NCI-H1417 (cell line): ENCODE measurements at places on chromosomes 13 and 19.

GRCh38 chr19:45455707-45456499 lies 11.9 kb upstream of the FOSB start:
- no peak for DNase-seq

DNA sequence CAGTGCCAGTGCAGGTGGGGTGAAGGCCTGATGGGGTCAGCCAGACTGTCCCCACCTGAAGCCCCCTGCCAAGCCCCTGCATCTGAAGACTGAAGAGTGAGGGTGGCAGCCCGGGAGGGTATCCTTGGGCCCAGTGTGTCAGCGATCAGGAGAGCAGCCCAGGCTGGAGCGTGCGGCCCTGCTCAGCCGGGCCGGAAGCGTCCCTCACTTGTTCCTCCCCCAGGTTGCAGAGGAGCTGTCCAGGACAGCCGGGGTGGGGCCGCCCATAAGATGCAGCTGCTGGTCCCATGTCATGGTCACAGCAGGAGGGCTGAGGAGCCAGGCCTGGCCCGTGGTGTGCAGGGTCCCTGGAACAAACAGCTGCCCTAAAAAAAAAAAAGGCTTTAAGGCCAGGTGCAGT lies 55.4 kb downstream of the KDM4B start:
- DNase-seq: no peak

GRCh38 chr13:103022336-103022735 lies 43.9 kb downstream of the SLC10A2 start:
- no peak for DNase-seq

DNA sequence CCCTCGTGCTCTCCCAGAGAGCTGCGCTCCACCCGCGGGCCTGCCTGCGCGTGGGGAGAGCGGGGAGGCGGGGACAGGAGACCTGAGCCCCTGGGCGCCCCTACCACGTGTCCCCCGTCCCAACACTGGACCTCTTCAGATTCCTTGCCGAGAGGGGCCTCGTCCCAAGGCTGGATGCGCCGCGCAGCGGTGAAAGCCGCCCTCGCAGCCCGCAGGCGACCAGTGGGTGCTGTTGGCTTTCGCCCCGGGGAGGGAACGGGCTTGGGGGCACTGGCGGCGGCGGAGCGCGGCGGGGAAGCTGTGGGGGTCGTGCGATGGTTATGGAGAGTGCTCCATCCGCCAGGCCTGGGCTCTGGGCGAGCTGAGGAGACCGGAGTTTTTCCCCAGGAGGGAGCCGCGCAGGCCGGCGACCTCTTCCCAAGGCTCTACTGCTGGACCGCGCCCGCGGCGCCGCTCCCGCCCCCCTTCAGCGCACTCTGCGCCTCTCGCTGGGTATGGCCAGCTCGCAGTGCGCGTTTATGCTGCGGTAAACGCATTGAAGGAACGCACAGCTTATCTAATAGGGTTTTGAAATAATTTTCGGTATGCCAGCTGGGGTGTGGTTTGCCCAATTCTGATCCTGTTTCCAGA lies 17.2 kb upstream of the RNF17 start:
- DNase-seq: no peak

GRCh38 chr19:43450545-43450997 lies 14.8 kb downstream of the LYPD3 start:
- no peak for DNase-seq

- DNase-seq: no peak
Observed at GRCh38 chr13:94925263-94925662, 212.9 kb upstream of the SOX21 start.

GRCh38 chr13:26978081-26978860 lies 193.3 kb downstream of the USP12 start:
- no peak for DNase-seq

DNA sequence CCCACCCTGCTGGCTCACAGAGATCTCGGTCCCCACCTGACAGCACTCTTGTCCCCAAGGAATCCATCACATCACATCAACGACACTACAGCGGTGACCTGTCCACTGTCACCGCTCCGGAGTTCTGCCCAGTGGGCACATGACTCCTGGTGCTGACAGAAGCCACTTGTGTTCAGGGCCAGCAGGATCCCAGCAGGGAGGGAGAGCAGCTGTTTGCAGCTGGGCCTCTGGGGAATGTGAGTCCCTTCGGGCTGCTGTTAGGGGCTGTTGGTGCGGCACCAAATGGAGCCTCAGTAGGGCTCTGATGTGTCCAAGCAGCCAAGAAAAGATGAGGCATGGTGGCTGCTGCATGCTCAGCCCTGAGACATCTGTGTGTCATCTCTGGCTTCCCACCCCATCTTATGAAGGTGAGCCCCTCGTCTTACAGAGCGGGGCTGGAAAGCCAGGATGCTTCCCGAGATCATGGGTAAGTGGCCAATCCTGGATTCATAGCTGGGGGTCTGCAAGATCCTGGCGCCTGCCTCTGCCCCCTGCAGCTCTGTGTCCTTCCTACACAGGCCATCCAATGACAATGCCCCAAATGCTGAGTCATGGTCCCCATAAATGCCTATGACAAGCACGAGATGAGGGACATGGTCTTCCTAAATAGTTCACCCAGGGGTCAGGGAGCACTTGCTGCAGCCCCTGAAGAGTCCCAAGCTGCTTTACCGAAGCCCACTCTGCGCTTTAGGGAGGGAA lies 56.0 kb downstream of the F2RL3 start:
- no peak for DNase-seq

- DNase-seq: no peak
Observed at GRCh38 chr19:1042689-1043511, 3.0 kb downstream of the ABCA7 start.

DNA sequence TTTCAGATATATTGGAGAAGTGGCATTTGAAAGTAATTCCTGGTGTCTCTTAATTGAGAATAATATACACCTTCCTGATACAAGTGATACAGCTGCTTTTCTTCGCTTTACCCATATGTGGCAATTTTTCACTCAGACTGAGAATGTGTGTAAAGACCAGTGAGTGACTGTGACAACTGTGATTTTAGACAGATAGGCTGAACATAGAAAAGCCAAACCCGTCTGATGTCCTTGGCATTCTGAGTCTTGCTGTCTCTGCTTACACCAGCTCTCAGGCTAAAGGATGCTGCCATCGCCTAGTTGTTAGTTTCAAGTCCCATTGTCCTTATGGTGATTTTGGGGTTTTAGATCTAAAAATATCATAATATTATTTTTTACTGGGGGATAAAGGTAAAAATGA lies 492.6 kb downstream of the RFC3 start:
- no peak for DNase-seq

DNA sequence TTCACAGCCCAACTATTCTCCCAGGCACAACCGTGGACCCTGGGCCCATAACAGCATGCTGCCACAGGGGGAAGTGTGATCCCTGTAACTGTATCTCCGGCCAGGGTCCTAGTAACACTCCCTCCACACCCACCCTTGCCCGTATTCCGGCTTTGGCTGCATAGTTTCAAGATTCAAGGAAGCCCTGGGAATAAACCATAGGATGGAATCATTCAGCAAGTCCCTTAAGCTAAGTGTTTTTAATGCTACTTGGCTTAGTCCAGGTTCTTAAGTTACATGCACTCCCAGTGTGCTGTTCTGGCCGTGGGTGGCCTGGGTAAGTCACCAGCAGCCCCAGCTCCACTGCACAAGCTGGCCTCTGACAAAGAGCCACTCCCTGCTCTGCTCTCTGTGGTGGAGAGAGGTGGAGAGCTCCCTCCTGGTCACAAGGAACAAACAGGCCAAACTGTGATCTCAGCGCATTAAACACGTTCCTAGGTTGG lies 532.4 kb upstream of the SGCG start:
- no peak for DNase-seq

DNA sequence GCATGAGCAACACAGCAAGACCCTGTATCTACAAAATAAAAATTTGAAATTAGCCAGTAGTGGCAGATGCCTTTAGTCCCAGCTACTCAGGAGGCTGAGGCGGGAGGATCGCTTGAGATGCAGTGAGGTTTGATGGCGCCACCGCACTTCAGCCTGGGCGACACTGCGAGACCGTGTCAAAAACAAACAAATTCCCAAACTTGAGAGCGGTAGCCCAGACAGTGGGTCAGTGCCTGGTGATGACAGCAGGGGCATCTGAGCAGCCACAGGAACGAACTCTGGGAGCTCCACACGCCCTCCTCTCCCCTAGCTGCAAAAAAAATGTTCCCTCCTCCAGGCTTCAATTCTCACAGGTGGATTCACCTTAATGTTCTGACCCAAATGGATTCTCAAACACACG lies 14.1 kb downstream of the ZNF490 start:
- DNase-seq: no peak

GRCh38 chr13:74077375-74077774 lies 56.8 kb downstream of the KLF12 start:
- no peak for DNase-seq

- no peak for DNase-seq
Observed at GRCh38 chr13:32542221-32542620, 3.6 kb upstream of the N4BP2L2 start.

- DNase-seq: peak; percentile 80
Observed at GRCh38 chr19:531753-532560, at the start of gene CDC34. CDC34 (plus strand) TSS chr19:531760; CDS start chr19:531932, 172 bp downstream.

DNA sequence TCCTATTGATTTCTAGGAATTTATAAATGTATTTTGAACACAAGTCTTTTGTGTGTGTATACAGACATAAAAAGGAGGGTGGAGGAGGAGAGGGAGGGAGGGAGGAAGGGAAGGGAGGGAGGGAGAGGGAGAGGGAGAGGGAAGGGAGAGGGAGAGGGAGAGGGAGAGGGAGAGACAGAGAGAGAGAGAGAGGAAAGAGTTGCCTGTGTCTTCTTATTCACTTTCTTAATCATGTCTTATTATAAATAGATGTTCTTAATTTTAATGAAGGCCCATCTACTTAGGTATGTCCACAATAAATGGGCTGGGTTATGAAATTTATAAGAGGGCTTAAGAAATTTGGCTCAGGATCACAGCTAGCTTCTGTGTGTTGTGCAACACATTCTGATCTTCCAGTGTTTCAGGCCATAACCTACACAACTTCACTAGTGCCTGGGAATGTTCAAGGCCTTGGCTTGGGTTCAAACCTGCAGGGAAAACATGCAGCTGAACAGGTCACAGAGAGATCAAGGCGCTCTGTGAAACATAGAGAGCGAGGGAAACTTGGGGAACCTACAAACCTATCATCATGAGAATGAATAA lies 39.3 kb downstream of the ZNF45 start:
- DNase-seq: no peak
